GM04503 (cell line): ENCODE measurements at places on chromosomes 4 and X.

DNA sequence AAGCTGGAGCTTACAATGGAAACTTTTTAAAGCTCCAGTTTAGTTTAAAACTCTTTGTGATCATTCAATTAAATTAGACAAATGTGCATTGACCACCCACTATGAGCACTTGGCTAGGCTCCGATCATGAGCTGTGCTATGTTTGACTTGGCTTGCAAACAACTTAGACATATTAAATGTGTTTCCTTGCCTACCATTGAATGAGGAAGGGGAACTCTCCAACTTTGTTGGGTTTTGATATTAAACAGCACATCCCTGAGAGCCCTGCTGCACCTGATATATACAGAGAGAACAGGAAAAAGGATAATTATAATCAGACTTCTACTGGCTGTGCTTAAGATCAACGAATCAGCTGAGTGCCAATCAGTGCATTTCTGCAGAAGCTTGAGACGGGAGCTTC lies 71.4 kb upstream of the ADGRL3 start:
- no peak for DNase-seq

- peak; percentile 12 for DNase-seq
Measured at GRCh38 chr4:114136069-114136468, 156.6 kb upstream of the ARSJ start.

DNA sequence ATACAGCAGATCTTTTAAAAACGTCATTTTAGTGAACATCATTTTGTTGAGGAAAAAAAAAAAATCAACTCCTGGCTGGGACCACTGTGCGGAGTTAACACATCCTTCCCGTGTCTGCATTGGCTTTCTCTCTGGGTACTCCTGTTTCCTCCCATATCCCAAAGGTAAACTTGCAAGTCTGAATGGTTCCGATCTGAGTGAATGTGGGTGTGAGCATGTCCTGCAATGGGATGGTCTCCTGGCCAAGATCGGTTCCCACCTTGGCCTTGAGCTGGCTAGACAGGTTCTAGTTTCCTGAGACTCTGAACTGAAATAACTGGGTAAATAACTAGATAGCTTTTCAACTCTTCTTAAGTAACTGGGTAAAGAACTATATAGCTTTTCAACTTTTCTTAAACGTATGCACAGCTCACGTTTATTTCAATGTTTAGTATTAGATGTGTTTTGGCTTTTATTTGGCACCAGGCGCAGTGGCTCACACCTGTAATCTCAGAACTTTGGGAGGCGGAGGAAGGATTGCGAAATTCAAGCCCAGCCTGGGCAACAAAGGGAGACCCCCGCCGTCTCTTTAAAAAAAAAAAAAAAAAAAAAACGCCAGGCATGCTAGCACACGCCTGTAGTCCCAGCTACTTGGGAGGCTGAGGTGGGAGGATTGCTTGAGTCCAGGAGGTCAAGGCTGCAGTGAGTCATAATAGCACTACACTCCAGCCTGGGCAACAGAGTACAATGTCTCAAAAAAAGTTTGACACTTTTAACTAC lies 14.0 kb downstream of the RBMX start:
- DNase-seq = no peak

DNA sequence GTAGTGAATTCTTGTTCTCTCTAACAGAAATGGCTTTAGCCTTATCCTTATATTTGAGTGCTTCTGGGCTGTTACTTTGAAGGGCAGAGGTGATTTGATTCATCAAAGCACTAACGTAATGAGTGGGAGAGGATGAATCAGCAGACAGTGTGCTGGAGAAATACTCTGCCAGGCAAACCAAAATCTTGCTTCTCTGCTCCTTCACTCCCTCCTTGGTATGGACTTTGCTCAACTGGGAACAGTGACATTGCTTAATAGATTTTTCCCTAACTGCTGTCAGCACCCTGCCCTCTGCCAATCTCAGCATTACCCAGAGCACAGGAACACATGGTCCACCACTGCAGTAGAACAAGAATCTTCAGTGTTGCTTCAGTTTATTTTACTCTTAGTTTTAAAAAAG lies 56.0 kb downstream of the PDLIM5 start:
- DNase-seq = peak; percentile 74

DNA sequence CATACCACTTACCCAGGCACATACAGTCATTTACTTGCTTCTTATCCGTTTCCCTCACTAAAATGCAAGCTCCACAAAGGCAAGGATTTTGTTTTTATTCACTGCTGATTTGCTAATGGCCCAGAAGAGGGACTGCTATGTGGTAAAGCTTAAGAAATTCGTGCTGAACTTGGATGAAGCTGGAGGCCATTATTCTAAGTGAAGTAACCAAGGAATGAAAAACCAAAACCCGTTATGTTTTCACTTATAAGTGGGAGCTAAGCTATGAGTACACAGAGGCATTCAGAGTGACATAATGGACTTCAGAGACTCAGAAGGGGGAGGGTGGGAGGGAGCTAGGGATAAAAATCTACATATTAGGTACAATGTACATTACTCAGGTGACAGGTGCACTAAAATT lies 47.2 kb downstream of the RAB33B start:
- DNase-seq = peak; percentile 20

DNA sequence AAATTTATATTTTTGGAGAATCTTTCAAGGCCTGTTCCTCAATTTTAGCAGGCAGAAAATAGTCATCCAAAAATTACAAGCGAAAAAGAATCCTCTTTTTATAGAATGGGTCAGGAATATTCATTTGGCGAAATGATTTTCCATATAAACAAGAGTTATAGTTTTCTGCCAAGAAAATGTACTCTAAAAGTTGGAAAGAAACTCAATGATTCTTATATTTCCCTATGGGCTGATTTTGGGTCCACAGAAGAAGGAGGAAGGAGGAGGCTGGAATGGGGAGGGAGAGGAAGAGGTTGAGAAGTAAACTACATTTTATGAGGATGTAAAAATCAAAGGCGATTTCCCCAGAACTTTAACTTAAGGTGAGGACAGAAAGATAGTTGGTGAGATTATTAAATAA lies 159.3 kb downstream of the DCAF12L1 start:
- no peak for DNase-seq

GRCh38 chr4:54877006-54877405 lies 219.2 kb downstream of the KIT start:
- no peak for DNase-seq

- no peak for DNase-seq
Measured at GRCh38 chr4:5526080-5526846, 182.1 kb downstream of the EVC2 start.

DNA sequence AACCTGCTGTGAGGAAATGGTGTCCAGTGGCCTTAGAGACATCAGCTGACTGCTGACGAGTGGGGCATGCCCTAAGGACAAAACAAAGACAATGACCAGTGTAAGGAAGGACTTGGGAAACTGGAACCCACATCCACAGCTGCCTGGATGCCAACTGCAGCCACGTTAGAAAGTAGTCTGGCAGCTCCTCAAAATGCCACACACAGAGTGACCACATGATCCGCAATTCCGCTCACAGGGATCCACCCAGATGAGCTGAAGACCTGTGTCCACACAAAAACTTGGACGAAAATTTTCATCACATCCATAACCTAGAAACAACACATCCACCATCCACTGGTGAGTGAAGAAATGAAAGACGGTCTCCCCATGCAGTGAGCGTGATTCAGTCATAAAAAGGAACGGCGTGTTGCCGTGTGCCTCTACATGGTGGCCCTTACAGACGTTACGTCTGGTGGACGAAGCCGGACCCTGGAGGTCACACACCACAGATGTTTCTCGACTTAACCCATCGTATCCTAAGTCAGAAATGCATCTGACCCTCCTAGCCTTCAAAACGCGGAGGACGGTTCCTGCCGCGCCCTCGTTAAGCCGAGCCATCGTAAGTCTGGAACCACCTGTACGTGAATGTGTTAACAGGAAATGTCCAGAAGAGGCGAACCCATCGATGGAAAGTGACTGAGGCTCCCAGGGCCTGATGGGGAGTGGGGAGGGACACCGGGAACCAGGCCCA lies 40.6 kb upstream of the MXD4 start:
- DNase-seq = no peak

GRCh38 chr4:3389233-3390215 lies 52.2 kb upstream of the HGFAC start:
- DNase-seq = no peak

DNA sequence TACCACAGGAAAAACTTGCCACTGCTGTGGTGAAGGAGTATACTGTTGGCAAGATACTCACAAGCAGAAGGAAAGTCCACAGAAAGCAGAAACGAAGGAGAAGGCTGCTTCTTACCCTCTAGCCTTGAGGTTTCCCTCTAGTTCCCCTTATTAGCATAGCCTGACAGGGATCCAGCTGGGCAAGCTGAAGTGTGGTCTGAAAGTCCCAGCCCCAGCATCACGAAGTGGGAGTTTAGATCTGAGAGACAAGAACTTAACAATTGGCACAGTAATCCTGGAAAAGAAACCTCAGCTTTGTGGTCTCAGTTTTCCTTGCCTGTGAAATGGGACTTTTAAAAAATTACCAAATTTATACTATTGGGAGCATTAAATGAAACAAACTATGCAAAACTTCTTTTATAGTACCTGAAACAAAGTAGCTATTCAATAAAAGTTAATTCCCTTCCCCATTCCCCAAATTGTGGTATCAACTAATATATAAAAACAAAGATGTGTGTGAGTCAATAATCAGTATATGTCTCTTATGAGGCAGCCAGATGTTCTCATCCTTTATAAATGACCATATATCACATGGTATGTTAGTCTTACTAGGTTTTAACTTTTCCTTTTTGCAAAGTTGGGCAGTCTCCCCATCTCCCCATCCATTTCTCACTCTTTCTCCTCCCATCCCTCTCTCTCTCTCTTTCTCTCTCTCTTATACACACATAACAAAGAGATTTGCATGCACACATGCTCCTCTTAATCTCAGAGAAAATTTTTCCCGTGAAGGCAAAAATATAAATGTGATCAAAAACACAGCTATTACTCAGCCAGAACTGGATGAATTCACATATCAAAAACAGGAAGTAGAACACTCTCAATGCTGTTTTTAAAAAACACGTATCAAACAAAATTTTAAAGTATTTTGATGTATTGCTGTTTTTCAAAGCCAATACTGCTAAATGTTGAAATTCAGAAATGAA lies 57.8 kb downstream of the SCFD2 start:
- DNase-seq = no peak

- no peak for DNase-seq
Measured at GRCh38 chrX:75151827-75152592, 4.1 kb downstream of the ABCB7 start.

- no peak for DNase-seq
Measured at GRCh38 chrX:100447655-100448397, 37.8 kb upstream of the PCDH19 start.

DNA sequence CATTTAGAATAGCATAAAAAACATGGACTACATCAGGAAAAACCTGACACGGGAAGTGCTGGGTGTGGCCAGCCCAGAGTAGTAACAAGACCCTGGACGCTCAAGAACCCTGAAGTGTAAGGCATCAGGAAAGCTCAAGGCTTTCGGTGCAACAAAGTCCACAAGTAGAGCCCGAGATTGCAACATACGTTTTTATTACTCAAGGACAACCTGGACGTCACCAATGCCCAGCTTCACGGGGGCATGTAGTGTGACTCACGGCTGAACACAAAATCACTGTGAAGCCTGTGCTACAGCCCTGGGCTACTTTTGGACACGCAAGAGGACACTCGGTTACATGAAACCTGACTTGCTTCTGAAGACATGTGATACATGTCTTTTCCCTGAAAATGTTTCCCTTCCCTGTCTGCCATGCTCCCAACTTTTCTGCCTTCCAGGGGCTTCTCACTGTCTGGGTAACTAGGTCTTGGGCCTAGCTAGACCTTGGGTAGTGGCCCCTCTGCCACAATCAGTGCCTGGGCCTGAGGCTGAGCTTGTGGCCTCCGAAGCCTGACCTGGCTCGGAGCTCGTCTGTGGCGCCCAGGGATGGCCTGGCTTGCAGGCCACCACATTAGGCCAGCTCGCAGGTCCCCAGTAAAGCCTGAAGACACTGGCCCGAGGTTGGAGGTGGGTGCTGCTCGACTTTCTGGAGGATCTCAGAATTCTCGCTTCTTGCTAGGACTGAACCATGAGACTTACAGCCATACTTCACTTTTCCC lies 9.2 kb downstream of the IRAK1 start:
- DNase-seq = no peak

GRCh38 chr4:108144451-108144850 lies 24.3 kb downstream of the LEF1 start:
- DNase-seq = no peak

- DNase-seq = no peak
Measured at GRCh38 chr4:136793848-136794247, 738.4 kb downstream of the PCDH18 start.

DNA sequence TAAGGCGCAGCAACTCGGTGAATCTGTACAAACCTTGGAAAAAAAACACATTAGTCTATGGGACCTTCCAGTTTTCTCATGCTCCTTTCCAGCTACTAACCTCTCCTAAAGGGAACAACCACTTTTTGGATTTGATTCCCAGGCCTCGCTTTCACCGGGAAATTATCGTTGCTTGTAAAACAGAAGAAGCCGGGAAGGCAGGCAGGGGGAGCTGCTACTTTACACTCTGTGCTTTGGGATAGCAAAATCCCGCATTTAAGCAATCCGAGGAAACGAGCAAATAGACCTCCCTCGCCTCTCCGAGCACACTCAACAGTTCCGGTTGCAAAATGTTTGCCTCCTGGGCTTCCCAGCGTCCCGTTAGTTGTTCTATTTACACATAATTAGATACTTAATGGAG lies 1.2 kb downstream of the CD38 start:
- no peak for DNase-seq

- no peak for DNase-seq
Measured at GRCh38 chr4:68673143-68673542, 2.7 kb upstream of the UGT2B15 start.

- DNase-seq = no peak
Measured at GRCh38 chrX:153981771-153982533, 9.4 kb downstream of the TMEM187 start.

- no peak for DNase-seq
Measured at GRCh38 chr4:125043486-125043885, 271.3 kb upstream of the FAT4 start.

GRCh38 chr4:151688003-151688784 lies 72.6 kb downstream of the GATB start:
- DNase-seq = no peak

DNA sequence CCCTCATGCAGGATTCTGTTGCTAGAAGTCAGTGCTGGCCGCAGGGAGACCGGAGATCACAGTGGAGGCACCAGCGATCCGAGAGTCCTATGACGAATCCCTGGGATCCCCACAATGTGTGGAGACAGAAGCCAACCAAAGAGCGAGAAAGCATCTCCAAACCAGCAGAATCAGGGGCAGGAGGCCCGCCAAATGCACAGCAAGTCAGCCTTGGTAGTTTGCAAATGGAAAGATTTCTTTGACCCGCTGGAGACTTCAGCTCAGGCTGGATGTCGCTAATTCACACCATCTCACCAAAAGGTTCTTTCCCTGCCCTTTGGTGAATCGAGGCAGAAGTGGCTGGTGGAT lies 505 bp upstream of the PKD2 start:
- no peak for DNase-seq

GRCh38 chr4:3304831-3305609 lies 12.2 kb downstream of the RGS12 start:
- DNase-seq = no peak

DNA sequence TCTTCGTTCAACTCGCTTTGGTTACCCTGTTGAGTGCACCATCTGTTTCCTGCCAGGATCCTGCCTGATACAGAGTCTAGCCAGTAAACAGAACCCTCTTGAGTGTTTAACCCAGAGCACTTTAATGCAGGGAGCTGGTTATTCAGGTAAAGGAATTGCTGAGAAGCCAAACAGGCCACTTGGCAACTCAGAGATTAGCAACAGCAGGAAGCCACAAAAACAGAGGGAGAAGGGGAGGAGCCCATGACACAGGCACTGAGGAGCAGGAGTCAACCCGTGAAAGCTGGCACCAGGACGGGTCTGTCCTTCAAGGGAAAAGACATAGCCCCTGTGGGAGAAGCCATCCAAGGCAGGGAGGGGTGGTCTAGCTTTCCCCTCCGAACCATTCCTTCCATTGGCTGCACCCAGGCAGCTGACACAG lies 641.4 kb downstream of the ZNF674 start:
- no peak for DNase-seq
